Hematopoietic multipotent progenitor cell (in vitro differentiated cells): ENCODE measurements at places on chromosomes 11 and 22. TPM values are rescaled to one million over a fixed set of nuclear protein-coding genes. Genes with fewer than 3 reads are reported as not detected.
A peak's percentile ranks its signal among the peaks of the same experiment; 100 is the strongest.

Gene NLRP14
- under 0.01 TPM for total RNA-seq

DNA sequence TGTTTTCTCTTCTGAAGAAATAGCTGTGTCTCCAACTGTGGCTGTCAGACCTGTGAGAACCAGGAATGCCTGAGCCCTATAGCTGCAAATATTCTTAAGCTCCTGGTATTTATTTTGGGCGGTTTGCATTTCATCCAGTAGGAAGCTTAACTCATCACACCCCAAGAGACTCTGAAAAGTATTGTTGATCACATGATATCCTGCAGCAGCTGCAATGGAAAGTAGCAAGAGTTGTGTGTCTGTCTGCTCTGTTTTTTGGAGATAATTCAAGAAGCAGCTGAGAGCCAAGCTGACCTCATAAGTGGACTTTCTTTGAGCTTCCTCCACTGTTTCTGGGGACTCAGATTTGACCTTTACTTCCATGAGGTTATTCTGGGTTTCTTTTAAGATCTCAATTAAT is 36.4 kb upstream of the MRPL17 start:
- DNase-seq: no peak

DNA sequence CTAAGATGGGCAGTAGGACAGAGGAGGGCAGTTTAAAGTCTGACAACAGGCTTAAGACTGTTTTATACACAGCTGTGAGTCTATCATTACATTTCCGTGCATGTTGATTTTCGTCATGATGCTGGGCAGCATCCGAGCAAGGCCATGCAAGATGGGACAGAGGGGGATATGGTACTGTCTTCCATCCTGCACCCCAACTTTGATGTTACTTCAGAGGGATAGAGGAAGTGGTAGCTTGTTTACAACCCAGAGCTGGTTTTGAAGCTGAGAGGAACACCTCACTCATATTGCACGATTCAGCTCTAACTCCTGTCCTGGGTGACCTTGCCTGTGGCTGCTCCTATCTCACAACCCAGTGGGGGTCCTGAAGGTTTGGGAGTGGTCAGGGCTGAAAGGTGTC is 3.0 kb upstream of the SORL1 start:
- DNase-seq: no peak

GRCh38 chr22:48743601-48744282 is 1083.9 kb downstream of the BRD1 start:
- DNase-seq: no peak

DNA sequence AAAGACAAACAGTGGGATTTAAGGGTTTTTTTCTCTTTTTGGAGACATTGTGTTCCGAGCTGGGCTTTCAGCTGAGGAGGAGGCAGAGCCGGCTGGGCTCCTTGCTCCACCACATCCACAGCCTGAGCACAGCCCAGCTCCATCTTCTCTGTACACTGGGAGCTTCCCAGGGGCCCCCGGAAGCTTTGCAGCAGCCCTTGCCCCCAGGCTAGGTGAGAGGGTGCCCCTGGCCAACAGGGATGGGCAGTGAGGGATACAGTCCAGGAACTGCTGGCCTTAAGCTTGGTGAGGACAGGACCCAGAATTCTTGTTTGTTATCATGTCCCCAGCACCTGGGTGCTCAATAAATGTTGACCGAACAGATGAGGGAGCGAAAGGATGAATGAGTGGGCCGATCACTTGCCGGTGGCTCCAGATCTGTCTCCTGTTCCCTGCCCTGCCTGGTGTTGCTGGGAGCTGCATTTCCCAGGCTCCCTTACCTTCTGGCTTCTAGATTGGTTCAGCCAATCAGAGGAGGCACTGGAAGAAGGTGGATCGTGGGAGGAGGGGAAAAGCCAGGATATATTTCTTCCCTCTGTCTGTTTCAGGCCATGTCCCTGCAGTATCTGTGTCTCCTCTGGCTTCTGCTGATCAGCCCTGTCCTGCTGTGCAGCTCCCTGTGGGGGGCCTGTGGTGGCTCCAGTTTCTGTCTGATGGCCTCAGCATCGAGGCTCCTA is 26.5 kb upstream of the NECTIN1 start:
- DNase-seq: no peak

GRCh38 chr11:15770798-15771414 is 585.4 kb downstream of the SOX6 start:
- peak; percentile 70 for DNase-seq

DNA sequence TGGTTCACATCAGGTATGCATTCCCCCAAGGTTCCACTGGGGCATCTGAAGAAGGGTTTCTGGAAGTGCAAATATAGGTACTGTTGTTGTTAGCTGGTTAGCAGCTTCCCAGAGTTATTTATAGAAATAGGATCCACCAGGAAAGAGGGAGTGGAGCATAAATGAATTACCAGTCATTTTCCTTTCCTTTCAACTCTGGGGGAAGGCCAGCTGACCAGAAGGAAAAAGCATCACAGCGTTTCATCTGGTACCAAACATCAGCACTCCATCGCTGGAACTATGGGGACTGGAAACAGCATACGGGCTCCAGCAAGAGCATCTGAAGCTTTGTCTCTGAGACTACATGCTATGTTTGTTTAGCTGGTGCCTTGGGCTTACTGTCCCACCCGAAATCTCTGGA is 378.2 kb upstream of the NARS2 start:
- DNase-seq: no peak

DNA sequence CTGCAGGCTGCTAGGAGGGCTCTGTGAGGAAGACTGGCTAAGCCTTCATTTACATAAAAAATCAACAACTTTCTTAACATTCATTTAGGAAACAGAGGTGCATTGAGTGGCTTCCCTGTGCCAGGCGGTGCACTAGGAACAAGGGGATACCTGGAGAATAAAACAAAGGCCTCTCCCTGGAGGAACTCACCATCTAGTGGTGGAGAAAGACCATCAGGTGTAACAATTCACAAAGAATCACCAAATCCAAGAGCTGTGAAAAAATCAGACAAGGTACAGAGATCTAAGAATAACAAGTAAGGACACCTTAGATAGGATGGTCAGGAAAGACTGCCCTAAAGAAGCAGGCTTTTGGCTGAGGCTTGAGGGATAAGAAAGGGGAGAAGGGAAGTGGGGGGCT is 40.3 kb downstream of the CSNK2A3 start:
- no peak for DNase-seq

- no peak for DNase-seq
Measured at GRCh38 chr11:75023446-75024067, 34.8 kb downstream of the NEU3 start.

DNA sequence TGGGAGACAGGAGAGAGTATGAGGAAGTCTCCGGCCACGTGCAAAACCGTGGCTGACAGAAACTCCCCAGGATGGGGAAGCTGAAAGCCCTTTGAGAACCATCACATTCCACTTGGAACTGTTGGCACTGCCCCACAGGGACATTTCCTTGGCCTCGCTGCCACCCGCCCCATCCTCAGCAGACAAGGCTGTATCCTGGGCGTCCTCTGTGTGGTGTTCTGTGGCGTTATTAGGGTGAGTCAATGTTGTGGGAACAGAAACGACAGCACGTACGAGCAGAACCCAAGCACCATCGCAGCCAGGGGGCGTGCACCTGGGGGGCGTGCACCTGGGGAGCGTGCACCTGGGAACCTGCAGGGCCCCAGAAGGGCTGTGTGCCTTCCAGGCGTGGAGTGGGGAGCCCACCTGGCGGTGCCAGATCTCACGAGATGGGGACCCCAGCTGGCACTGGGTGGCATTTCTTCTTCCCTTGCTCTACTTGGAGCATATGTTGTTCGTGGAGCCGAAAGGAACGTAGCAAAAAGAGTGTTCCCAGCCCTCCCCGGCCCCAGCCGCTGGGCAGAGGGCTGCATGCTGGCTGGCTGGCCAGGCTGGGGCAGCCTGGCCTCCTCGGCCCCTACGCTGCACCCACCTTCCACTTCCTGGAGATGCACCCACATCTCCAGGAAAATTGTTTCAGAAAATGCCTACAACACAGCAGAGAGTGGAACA is 35.4 kb downstream of the NFAM1 start:
- no peak for DNase-seq

- no peak for DNase-seq
Measured at GRCh38 chr11:92167571-92167970, 57.0 kb upstream of the FAT3 start.

Gene RRP7A
- 28.0 TPM for total RNA-seq

- no peak for DNase-seq
Measured at GRCh38 chr11:70892889-70893288, 359.5 kb downstream of the SHANK2 start.
